Peyer's patch (tissue), 4 donors: ENCODE measurements at places on chromosomes 5 and 9.

DNA sequence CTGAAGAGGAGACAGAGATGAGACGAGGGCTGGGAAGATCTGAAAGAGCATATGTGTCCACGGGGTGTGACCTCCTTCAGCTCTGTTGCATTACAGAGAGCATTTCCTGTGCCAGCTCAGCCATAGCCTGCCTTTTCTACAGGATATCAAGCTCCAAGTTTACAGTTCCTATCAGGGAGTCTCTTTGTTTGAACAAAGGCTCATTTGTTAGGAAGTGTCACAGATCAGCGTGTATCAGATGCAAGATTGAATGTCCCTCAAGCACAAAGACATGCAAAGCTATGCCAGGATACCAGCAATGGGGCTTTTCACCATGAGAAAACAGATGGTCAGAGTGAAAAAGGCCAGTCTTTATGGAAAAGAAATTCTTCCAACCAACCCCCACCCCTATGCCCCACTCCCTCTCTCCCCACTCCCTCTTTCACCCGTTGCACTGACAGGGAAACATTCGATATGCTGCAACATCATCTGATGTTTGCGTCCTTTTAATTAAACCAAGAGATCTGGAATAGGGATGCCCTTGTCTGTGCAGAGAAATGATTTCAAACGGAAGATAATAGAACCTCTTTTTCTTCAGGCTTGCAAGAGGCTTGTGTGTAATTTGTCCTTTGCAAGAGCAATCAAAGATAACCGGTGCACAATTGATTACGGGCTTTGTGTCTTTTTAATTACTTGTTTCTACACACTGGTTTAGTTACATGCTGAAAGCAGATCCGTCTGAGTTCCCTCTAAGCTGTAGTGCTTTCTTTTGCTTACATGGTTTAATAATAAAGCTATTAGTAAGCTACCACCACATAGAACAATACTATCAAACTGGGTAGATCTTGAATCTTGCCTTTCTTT lies 263.1 kb upstream of the RGMB start:
- no peak for DNase-seq

DNA sequence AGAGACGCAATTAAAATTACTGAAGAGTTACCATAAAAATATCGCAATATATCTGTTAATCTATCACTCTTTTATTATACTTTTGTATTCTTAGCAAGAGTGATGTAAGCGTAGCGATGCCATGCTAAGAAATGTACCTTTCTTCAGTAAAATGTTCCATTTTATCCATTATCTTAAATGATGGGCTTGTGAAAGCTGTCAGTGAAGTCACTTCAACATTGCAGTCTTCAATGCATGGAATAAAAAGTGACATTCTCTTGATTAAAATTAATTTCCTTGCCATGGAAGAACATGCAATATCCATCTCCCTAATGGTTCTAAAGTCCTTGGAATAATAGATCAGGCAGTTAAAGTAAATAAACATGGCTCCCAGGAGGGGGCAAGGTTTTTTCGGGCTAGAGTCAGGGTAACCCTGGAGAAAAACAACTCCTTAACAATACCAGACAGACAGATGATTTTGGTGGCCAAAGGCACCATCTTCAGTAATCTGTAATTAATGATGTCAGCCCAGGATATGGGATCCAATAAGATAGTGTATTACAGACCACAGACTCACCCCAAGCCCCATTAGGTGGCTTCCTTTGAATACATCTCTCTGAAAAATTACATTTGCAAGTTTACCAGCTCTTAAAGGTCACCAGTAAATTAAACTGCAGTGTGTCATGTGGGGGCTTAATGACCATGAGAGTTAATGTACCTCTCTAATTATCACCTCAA lies 677.1 kb downstream of the DTWD2 start:
- no peak for DNase-seq

DNA sequence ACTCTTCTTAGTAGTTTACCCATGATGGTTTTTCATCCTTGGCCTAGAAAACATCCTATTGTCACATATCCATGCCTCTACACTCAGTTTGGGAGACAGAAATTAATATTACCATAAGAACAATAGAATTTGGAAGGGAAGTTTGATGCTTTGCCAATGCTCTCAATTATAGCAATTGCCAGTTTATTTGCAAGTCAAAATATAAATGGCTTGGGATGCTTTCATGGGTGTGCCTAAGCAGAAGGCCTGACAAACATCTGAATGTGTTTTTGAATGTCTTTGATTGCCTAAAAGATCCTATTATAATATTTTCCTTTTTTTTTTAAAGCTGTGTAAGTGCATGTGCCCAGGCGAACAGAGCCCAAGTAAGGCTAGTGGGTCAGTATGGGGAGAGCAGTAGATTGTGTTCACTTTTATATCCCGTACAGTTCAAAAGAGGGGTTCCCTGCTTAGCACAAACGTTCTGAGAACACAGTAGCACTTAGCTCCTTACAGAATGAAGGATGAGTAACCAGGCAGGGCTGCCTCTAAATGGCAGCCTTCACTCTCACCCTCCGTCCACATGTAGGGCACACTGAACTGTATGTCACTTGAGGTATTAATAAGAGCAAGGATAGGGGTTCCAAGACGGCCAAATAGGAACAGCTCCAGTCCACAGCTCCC lies 56.0 kb upstream of the AGXT2 start:
- DNase-seq, result no peak

DNA sequence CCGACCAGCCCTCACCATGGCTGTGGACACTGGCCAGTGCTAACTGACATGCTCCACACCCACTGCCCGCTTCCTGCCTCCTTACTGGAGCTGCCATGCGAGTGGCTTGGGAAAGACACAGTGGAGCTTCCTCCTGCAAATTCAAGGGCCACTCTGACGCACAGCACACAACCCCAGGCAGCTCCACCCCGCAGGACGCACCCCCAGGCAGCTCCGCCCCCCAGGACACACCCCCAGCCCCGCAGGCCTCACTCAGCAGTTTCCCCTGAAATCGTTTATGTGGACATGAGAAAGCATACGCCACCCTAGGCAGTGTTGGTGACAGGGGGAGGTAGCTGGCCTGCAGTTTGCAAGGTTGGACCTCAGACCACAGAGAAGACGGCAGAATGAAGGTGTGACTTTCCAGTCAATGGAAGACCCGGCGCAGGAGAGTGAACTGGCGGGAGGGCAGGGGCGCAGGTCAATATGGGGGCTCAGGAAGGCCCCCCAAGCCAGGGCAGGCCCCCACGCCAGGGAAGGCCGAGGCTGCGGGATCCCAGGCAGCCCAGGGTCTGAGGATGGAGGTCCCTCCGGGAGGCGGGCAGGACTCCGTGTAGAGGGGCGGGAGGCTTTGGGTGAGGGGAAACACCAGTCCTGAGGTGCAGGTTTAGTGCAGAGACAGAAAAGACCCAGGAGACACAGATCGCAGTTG lies 21.6 kb downstream of the LPCAT1 start:
- DNase-seq, result peak; percentile 61

DNA sequence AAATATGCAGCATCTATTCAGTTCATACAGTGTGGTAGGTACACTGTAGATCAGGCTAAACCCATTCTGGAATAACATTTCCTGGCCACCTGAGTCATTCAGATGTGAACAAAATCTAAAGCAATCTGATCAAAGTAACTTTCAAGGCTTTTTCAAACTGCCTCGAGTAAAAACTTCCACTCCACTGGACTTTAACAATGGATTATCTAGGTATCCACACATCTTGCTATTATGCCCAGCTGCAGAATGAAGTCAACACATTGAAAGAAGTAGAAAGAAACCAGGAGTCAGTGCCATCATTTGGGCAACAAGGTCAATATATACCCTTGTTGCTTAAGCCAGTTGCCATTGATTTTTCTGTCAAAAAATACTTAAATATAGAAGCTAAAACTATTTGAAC lies 1352.6 kb upstream of the NUDT12 start:
- DNase-seq, result no peak

DNA sequence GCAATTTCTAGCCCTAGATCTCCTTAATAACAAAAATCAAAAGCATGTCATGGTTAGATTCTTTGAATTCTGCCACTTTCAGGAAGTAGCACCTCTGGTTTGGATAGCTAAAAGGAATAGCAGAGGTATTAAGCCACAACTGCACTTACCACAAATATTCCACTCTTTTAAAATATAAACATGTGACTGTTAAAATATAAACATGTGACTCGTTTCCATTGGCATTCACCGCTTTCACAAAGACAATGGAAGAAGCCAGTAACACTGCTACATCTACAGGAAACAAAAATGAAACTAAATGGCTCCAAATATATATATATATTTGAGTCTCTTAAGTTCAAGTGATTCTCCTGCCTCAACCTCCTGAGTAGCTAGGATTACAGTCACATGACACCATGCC lies 222.9 kb downstream of the ARL15 start:
- no peak for DNase-seq

GRCh38 chr9:68771376-68771775 lies 66.3 kb downstream of the PIP5K1B start:
- DNase-seq, result no peak

DNA sequence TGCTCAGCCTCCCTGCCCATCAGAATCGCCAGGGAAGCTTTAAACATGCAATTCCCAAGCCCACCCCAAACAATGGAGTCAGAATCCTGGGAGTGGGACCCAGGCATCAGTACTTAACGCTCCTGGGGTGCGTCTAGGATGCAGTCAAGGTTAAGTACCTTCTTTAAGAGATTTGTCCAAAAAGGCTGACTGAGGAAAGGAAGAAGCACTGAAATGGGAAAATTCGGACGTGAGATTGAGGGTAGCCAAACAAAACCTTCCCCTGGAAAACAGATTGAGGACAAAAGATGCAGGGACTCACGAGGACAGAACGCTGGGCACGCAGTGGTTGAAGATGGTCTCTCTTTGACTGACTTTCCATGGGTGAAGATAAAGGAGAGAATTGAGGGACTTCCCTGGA lies 143.5 kb downstream of the MTX3 start:
- DNase-seq, result no peak

DNA sequence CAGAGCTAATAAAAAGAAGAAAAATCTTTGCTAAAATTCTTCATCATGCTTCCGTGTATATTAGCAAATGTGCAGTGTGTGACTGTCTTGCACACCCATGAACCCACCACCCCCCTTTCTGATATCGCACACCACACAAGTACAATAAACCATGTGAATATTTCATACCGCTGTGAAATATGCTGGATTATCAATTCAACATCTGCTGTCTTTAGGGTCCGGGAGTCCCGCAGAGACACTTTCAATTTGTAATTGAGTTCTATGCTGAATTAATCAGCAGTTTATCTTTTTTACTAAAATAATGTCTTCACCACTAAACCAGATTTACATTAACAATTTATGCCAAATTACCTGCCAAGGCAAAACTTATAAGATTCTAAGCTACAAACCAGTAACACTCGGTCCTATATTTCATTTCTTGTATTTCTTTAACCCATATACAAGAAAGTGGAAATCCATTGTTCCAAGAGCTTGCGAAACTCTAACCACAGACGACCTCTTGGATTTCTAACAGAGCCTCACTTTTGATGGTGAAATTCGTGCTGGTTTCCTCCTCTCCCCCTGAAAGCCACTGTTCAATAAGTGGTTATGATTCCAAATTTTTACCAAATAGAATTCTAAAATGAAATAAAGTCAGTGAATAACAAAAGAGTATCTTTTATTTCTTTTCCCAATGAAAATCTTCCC lies 44.2 kb downstream of the PSMB7 start:
- no peak for DNase-seq

DNA sequence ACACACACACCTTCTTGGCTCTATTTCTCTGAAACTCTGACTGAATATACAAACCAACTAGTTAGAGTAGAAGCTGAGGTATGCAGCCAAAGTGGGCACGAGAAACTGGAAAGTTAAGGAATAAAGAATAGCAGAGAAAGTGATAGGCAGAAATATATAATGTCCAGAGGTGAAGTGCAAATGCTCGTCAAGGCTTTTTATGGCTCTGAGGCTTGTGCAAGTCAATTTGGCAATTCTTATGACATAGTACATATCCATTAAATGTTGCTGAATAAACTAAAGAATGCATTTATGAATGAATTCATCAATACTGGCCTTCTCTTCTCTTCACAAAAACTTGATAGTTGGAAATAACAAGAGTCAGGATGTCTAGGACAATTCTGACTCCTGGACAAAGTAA lies 490.1 kb upstream of the DMAC1 start:
- DNase-seq, result no peak

DNA sequence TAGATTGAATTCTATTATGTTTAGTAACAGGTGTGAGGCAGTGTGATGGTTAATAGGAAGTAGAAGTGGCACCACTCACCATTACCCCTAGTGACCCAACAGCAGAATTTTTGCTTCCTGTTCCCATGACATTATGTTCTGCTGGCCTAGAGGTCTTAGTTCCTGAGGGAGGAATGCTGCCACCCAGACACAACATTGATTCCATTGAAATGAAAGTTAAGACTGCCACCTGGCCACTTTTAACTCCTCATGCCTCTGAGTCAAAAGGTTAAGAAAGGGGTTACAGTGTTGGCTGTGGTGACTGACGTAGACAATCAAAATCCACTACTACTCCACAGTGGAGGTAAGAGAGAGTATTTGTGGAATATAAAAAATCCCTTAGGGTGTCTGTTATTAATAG lies 218.9 kb upstream of the NMUR2 start:
- DNase-seq, result no peak

GRCh38 chr5:122942164-122942914 lies 94.2 kb downstream of the PPIC start:
- no peak for DNase-seq

- no peak for DNase-seq
Observed at GRCh38 chr9:127954831-127955293, 17.2 kb upstream of the DPM2 start.

- DNase-seq, result no peak
Observed at GRCh38 chr5:114438471-114438870, 76.6 kb downstream of the KCNN2 start.

DNA sequence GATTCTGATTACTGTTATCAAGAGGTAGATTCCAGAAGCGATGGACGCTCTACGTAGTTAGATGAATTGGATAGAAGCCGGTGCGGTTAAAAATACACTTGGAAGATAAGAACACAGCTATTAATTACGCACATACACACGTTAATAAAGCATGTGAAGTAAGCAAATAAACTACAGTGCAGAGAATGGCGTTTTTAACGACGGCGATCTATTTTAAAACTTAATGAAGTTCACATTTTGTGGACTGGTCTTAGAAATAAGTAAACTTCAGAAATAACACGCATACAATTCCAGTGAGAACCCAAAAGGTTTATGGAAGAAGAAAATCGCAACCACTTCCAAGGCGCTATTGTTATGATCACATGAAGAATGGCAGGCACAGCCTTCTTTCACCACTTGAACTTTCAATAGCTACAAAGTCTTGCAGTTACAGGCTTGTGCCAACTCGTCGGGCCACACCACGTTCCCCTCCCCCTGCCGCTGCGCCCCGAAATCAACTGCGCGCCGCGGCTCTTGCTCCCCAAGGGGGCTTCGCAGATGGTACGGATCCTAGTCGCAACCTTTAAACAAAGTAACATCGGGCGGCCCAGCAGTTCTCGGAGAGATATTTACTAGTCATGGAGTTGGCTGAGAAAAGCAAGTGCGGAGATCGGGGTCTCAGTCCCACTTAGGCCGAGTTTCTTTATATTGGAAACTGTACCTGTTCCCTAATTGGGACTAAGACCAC lies 866 bp upstream of the SEMA6A start:
- DNase-seq, result peak; percentile 65

DNA sequence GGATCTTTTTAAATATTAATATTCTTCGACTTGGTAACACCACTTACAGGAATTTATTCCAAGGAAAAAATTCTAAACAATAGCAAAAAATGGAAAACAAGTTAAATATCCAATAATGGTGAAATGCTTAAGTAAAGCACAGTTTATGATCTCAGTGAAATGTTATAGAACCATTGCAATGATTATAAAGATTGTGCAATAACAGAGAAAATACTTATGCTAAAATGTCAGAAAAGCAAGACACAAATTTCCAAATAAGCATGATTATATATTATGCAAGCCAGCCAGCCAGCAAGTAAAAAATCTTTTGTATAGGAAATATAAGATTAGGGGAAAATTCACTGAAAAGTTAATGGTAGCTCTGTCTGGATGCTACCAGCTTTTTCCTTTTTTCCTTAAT lies 102.7 kb upstream of the EFNA5 start:
- no peak for DNase-seq
